ENCODE measurements at places on chromosomes 6 and 20.

DNA sequence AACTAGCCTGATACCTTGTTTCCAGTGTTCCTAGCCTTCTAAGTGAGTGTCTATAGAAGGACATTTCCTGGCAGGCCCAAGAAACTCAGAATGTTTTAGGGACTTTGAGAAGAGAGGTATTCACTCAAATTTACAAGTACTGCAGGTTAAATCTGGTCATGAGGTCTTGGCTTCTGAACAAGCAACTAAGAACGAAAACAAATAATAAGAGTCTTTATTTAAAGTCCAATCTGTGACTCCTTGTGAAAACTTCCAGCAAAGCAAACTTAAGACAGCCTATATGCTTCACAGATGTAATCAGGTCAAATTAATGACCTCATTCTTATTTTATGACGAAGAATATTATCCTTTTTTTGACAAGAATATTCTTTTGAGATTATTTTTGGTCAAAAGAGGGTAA is 79.4 kb upstream of the PRSS16 start:
- DNase-seq, result no peak

DNA sequence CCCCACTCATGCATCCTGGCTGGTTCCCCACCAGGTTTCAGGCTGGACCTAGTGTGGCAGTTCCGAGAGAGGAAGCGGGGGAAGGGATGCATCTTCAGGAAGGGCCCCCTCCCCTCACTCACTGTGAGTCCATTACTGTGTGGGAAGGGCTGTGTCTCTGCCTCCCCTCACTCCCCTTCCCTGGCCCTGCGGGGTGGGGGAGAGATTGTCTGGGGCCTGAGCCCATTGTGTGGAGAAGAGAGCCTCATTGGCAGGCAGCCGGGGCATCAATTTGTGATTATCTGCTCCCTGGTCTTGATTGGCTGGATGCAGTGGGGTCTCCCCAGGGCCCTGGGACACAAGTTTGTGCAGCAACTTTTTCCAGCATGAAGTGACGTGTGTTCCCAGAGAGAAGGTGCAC is 4.1 kb upstream of the MYT1 start:
- DNase-seq, result no peak

- DNase-seq, result no peak
Measured at GRCh38 chr6:169163411-169163901, 90.2 kb downstream of the THBS2 start.

DNA sequence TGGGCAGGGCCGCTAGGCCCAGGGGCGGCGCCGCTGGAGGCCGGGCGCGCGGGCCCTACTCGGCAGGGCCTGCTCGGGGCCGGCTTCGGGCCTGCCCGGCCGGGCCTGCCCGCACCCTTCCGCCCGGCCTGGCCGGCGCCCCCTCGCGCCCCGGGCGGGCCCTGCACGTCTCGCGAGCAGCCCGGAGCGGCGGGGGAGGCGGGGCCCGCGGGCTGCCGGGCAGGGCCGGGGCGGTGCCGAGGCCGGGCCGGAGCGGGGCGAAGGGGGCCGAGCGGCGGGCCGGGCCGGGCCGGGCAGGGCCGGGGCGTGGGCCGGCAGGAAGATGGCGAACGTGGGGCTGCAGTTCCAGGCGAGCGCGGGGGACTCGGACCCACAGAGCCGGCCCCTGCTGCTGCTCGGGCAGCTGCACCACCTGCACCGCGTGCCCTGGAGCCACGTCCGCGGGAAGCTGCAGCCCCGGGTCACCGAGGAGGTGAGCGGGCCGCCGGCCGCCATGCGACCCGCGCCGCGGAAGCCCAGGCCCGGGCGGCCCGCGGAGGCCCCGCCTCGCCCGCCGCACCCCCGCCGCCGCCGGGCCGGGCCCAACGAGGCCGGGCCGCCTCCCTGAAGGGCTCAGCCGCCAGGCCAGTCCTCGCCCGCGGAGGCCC is at the start of gene NPEPL1:
Gene NPEPL1, plus strand, starts transcription at position 222 of the 647 bp plus-strand sequence. Its CDS starts 101 bp downstream, at position 323.
- DNase-seq, result peak; percentile 48

- DNase-seq, result no peak
Measured at GRCh38 chr20:48287021-48287494, 501.8 kb upstream of the SULF2 start.

DNA sequence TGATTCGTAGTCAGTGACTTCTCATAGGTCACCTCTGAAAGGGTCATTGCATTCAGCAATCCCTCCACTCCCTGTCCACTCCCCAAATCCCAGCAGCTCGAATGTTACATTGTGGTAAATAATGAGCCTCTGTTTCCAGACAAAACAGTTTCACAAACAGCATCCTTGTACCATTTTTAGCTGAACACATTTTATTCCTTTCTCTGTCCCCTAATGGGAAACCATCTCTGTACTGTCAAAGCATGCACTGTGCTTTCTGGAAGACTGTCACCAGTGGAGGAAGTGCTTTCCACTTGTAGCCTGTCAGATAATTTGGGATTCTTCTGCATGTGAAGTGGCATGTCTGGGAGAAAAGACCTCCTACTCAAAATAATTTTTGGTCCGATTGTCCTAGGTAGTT is 82.0 kb downstream of the SLC35F1 start:
- no peak for DNase-seq

DNA sequence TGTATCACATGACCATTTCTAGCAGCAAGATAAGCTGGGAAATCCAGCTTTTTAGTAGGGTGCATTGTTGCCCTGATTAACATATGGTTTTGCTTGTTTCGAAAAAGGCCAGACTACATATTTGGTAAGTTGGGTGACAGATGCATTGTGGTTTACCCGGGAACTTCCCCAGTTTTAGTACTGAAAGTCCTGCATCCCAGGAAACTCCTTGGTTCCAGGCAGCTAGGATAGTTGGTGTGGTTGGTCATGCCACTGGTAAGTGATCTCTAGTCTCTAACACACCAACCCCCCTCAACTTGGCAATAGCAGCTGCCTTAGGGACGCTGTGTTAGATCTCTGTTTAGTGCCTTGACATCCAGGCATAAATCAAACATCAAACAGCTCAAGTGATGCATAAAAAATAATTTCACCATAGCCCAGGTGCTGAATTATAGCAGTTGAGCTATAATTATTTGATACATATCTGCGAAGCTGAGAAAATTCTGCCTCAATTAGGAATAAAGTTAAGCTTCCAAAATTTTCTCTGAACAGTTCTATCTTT is 216.5 kb downstream of the TFAP2C start:
- DNase-seq, result no peak
